ENCODE measurements at places on chromosomes 1 and 21.

DNA sequence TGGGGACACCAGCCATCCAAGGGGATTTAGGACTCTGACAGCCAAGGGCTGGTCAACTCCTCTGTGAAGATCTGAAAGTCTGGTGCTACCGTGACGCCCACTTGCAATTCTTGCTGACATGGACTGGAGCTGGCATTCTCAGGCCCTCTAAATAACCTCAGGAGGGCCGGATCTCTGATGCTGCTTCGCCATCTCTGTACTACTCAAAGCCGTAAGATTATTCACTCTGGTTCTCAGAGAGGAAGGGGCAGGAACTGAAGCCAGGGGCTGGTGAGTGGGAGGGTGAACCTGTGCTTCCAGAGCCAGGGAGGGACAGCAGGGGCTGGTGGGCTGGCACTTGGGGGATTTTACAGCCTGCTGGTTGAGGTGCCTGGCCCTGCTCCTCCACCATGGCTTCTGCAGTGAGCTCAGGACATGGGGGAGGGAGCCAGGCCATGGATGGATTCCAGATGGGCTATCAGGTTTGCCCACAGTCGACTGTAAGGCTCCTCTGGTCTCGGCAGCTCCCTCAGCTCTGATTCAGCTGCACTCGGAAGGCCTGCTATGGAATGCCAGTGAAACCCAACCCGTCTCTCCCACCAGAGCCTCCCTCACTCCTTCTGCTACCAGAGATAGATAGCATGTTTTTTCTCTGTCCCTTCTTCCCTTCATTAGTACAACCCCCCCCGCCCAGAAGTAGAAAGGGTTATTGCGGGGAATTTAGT is 84.5 kb downstream of the PLXNA2 start:
- no peak for DNase-seq

DNA sequence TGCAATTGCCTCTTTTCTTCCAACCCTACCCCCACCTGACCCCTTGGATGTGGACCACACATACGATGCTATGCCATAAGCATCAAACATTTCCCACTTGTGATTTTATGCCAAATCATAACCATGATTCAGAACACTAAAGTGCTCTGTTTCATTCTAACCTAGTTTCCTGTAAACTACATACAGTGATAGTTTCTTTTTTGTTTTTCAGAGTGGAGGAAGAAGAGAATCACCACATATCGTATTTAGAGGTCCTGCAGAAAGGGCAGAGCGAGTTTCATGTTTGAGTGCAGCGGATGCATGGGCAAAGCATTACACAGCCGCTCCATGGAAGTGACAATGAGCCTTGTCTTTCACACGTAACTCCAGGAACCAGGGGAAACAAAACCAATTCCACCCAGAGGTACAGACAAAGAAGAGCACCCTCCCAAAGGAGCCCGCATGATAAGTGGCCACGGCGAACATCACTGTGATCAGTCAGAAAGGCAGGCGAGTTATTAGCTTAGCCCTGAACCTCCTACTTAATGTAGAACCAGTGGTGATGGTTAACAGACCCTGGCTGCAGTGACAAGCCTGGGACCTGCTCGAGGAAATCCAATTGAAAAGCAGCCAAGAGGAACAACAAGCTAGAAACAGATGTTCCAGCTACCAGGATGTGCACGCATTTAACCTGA is 64.0 kb upstream of the ZNF281 start:
- DNase-seq: no peak

GRCh38 chr21:38787461-38788274 is 18.1 kb upstream of the ETS2 start:
- no peak for DNase-seq

- DNase-seq: no peak
These were observed 3.6 kb upstream of the SPRR3 start for GRCh38 chr1:152997901-152998300.

GRCh38 chr1:31102501-31102950 is 37.0 kb upstream of the PUM1 start:
- DNase-seq: no peak

- DNase-seq: no peak
These were observed 93.2 kb upstream of the KCTD3 start for GRCh38 chr1:215473943-215474342.

DNA sequence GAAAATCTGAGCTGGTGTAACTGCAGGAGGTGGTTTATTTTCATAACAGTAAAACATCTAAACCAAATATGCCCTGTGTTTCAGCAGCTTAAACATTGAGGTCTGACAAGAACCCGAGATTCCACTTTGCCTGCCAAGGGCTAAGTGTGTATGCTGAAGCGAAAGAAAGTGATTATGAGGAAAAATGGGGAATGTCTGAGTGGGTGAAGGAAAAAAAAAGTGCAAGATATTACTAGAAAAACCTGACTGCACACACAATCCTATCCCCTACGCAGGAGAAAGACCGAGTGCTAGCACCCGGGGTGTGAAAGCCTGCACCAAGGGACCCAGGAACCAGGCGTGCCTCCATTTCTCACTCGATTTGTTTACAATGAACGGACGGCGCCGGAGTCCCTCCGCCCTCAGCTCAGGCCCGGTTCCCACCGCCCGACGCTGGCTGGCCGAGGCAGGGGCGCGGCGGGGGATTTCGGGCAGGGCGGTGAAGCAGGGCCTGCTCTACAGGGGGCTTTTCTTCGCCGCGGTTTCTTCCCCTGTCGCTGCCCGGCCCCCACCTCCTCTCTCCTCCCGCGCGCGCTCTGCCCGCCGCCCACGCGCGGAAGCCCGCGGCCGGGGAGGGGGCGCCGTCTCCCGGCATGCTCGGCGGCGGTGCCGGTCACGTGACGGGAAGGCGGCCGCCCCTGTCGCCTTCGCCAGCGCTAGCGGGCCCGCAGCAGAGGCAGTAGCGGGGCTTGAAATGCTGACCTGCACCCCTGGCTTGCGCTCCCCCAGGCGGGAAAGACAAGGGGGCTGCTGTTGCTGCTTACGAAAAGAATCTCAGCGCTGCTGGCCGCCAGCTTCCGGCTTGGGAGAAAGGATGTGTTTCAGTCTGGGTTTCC is 35.9 kb downstream of the ITPKB start:
- peak; percentile 81 for DNase-seq

DNA sequence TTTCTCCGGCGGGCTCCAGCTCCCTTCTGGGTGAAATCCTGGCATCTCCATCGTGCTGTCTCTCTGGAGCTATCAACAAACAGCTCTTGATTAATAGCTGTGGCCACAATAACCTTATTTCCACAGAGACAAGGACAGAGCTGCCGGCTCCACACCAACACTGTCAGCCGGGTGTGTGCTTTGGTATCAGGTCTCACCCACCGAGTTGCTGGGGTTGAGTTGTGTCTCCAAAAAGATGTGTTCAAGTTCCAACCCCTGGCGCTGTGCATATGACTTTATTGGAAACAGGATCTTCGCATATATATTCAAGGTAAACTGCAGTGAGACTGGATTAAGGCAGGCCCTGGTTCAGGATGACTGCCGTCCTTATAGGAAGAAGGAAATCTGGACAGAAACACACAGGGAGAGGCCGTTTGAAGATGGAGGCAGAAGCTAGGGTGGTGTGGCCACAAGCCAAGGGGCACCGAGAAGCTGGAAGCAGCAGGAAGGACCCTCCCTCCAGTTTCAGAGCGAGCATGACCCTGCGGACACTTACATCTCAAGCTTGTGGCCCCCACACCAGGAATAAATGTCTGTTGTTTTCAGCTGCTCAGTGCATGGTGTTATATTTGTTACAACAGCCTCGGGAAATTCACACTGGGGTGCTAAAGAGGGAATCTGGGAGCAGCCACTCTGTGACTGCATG is 88.4 kb upstream of the TMPRSS2 start:
- no peak for DNase-seq

- DNase-seq: no peak
These were observed 458.0 kb upstream of the VAMP3 start for GRCh38 chr1:7313081-7313546.

- DNase-seq: no peak
These were observed 6.0 kb downstream of the RGS2 start for GRCh38 chr1:192814805-192815204.

DNA sequence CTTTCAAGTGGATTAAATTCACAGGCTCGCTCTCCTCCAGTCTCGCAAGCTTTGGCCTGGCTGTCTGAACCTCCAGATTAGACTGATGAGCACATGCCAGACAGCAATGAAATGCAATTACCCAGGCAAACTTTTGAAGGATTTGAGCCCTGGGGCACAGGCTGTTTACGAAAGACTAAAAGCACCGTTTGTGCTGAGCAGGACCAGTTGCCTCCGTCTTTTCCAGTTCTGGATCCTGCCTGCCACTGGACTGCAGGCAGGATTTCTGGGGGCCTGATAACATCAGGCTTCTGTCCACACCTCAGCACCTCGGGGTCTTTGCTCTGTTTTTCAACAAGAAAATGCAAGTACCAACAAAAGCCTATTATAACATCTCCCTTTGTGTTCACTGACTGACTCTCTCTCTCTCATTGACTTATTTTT is 145.7 kb downstream of the CLIC6 start:
- no peak for DNase-seq

DNA sequence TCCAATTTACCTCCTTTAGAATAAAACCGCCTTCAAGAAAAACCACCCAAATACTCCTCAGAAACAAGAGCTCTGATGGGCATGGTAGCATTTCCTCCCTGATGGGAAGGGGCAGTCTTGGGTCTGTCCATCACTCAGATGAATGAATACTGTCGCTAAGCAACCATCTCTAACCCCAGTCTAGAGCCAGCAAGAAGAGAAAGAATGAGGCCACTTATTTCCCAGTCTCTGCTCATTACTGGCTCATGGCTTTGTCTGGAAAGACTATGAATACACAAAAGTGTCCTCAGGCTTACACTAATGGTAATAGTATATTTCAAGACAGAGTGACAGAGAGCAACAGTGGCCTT is 51.0 kb upstream of the F3 start:
- DNase-seq: no peak

DNA sequence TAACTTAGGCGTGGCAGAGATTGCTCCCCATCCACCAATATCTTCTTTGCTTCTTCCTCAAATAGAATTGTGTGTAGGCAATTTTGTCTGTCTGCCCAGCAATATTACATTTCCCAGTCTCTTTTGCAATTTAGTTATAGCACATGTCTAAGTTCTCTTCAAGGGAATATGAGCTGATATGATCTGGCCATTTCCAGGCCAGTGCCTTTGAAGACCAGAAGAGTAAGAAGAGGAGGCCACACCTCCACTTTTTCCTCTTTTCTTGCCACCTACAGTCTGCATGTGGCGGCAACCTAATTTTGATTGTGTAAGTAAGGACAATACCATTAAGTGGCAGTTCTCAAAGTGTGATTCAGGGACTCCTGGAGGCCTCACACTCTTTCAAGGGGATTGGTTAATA is 6.3 kb upstream of the RSBN1 start:
- DNase-seq: no peak

DNA sequence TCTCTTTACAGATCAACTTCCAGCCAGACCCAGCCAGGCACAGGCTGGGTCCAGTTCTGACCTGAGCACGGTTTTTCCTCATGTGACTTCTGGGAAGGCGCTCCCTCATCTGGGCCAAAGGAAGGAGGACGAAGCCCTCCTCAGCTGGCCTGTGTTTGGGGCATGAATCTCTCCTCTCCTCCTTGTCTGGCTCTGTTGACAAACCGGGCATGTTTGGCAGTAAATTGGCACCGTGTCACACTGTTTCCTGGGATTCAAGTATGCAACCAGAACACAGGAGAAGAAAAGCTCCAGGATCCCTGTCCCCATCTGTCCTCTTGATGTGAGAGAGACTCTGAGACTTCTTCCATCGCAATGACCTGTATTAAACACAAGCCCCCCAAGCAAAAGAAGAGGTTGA is 18.3 kb downstream of the NECAP2 start:
- DNase-seq: no peak

DNA sequence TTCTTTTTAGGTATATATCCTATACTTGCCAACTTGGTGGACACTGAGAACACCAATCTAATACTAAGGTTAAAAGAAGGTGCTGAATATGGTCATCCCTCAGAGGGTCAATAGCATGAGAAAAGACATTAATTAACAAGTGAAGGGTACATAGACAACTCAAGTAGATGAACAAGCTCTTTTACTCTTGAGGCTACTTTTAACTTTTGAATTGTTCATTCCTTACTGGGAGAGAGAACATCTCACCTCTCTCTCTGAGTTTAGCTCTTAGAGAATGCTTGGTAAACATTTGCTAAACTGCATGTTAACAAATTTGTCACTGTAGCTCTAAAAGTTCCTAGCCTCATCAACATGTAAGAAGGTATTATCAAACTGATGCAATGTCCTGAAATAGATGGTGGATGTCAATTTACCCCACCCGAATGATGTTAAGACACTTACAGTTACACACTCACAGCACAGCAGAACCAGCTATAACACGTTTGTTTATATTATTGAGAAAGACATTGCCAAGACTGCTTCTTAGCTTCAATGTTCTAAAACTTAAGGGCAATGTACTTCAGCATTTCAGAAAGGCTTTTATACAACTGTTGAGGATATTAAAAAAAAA is 35.9 kb downstream of the HEATR1 start:
- DNase-seq: no peak

GRCh38 chr1:172411791-172412338 is 8.6 kb upstream of the C1orf105 start:
- no peak for DNase-seq

- no peak for DNase-seq
These were observed 14.4 kb downstream of the FHAD1 start for GRCh38 chr1:15261155-15262002.

DNA sequence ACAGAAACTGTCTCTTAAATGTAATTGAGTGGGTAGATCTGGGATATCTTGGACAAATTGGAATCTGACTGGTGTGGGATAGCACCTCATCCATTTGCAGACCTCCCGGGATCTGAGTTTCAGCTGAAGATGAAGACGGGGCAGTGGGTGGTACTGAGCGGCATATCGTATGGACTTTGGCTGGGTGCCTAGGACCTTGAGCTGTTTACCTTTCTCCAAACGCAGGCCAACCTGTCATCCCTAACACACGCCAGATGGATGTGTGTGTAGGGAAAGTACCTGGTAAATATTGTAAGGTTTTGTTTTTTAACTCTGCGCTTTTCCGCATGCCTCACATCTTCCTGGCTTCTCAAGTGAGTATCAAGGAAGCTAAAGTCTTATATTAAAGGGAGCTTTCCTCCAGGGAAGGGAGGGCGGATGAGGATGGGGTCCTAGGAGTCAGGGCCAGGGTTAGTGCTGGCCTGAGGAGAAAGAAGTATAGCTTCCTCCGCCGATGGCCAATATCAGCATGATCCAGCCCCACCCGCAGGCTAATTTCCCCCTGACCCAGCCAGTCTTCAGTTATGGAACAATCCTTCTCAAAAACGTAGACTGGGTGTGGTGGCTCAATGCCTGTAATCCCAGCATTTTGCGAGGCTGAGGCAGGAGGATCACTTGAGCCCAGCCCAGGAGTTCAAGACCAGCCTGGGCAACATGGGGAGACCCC is 26.2 kb downstream of the ATP8B2 start:
- no peak for DNase-seq

- no peak for DNase-seq
These were observed 193.2 kb downstream of the C1orf94 start for GRCh38 chr1:34369701-34370455.

GRCh38 chr1:101757985-101758384 is 238.7 kb downstream of the OLFM3 start:
- no peak for DNase-seq

- no peak for DNase-seq
These were observed 2.4 kb downstream of the LIN28A start for GRCh38 chr1:26413031-26413430.

- peak; percentile 85 for DNase-seq
These were observed at the start of gene TAF12 for GRCh38 chr1:28642847-28643635. TAF12 (minus strand) TSS chr1:28643067; CDS start chr1:28622081, 20,986 bp downstream.

Data from activated T-helper 1 cell treated with anti-CD3 and anti-CD28 coated beads, Interleukin-12 subunit alpha, Interleukin-12 subunit beta, Interleukin-2, Interleukin-4 antibody, amounts not matched to agents 30 ng/mL and 10 ng/mL and 1 ng/mL, durations not matched to agents 14 hours and 24 hours and 36 hours (primary cell).